ENCODE measurements at places on chromosomes 2 and 18.

DNA sequence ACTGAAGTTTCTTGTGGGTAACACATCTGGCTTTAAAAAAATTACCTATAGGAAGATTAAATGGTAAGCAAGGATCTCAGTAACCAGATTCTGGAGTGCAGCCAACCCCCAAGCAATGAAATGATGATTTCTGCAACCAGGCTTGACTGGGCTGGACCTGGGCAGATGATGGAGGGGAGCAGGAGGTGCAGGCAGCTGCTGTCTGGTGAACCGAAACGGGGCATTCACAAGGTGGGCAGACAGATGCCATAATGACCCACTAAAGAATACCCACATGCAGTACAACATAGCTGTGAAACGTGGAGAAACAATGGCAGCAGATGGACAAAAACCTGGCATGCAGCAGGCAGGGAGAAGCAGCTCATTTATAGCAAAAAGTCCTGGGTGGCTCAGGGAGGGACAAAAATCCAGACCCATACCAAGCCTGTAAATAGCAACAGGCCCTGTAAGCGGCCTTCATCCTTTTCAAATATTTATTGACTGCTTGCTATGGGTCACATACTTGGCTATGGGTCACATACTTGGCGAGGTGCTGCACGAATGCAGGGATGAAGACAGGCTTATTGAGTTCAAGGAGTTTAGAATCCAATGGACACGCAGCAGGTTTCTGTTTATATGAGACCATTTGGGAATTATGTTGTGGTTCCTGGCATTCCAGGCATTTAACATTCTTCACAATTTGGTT, 244.7 kb downstream of the HRH4 start:
- no peak for DNase-seq

- DNase-seq = no peak
These were observed 102.4 kb upstream of the THUMPD2 start for GRCh38 chr2:39881494-39881893.

DNA sequence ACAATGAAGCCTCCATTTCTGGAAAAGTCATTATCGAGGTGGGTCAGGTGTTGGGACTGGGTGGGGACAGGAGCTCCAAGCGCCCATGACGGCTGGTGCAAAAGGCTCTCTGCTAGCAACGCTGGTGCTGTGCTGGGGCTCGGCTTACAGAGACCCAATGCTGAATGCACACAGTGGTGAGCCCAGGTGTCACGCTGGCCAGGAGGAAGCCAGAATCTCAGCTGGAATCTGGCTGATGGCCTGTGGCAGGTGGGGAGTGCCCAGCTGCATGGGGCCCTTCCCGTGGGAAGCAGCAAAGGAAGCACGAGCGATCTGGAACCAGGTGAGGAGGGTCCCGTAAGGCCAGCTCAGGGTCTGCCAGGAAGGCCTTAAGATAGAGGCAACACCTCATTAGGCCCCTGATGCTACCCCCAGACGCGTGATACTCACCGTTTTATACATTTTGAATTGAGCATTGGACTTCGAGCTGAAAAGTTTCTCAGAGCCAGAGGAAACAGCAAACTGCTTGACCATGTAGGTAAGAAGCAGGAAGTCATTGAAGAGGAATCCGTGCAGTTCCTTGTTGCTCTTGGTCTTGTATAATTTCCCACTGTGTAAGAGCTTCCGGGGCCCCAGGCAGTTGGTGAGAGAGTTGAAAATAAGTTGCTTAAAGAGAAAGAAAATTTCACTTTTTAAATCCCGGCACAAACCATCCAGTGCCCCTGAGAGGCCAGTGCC, 34.7 kb downstream of the FAM228A start:
- no peak for DNase-seq

GRCh38 chr18:74901362-74902146, 303.9 kb downstream of the ZNF407 start:
- DNase-seq = no peak

DNA sequence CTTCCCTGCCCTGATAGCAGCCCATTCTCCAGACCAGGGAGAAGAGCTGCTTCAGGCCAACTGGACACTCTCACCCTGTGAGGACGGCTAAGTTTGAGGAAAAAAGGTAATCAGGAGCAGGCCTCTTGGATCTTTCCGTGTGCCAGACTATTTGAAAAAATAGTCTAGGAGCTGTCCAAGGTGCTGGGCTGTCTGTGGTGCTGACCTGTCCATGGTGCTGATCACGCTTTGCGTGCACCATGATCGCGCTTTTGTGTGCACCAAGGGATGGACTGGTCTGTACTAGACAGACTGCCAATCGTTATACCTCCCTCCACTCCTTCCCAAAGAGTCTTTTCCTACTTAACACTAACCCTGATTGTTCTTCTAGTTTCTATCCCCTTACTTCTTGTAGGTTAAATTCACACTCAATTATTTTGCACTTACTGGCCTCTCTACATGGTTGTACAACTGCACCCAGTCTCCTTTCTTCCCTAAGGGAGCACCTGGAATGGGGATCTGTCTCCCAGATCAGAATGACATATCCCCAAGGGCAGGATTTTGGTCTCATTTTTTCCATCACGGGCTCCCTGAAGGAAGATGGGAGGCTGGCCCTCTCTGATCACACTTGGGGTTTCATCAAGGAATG, 295.4 kb downstream of the CELF4 start:
- no peak for DNase-seq
